ENCODE measurements at places on chromosomes 12 and 14.
A peak's percentile ranks its signal among the peaks of the same experiment; 100 is the strongest.

DNA sequence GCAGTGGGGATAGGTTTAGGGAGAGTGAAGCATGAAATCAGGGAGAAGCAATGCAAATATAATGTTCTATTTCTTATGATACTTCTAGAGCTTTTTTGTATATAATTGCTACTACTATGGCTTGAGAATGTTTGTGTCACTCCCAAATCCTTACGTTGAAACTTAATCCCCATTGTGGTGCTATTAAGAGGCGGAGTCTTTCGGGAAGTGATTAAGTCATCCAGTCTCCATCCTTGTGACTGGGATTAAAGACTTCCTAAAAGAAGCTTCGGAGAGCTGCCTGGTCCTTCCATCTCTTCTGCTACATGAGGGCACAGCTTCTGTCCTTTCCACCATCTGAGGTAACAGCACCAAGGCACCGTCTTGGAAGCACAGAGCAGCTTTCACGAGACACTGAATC lies 81.2 kb downstream of the COX16 start:
- DNase-seq = no peak

- DNase-seq = no peak
These were observed 56.6 kb downstream of the SCN8A start for GRCh38 chr12:51647647-51648046.

DNA sequence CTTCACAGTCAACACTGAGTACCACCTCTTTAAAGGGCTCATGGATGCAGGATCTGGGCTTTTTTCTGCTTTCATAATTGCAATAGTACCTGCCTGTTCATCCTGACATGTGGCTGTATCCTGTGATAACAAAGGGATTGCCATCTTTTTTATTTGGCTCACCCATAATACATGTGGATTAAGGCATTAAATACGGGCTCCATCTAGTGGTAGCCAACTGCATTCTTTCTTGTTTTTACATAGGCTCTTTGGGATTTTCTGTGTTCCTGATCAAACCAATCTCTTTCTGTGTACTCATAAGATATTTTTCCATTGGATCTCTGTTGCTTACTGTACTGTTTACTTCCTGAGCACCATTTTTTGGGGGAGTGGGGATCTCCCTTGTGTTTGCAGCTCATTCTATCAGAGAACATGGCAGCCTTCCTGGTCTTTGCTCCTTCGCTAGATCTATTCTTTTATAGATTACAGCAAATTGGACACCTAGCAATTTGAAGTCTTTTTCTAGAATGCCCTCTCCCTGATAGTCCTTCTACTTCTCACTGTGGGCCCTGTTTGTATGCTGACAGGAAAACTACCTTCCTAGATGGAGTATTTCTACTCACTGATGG lies 723.4 kb upstream of the MDGA2 start:
- DNase-seq = no peak

DNA sequence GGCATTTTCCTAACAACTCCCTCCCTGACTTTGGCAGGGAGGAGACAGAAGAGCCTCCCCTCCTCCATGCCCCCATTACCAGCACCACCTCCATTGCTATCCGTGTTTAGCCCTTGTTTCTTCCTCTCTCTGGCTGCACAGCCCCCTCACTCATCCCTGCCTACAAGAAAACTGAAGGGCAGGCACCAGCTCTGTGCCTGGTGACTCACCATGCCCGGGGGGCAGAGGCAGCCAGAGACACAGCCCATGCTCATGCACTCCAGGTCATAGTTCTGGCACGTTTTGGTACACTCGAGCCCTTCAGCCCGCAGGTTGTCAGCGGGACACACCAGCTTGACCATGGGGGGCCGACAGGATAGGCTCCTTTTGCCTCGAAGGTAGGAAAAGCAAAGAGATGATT lies 80.4 kb downstream of the VWF start:
- DNase-seq = no peak

GRCh38 chr12:8941691-8942478 lies 7.6 kb downstream of the M6PR start:
- no peak for DNase-seq

GRCh38 chr14:72714871-72715214 lies 179.1 kb downstream of the DPF3 start:
- no peak for DNase-seq

GRCh38 chr12:91722072-91722471 lies 423.6 kb downstream of the BTG1 start:
- DNase-seq = peak; percentile 23

DNA sequence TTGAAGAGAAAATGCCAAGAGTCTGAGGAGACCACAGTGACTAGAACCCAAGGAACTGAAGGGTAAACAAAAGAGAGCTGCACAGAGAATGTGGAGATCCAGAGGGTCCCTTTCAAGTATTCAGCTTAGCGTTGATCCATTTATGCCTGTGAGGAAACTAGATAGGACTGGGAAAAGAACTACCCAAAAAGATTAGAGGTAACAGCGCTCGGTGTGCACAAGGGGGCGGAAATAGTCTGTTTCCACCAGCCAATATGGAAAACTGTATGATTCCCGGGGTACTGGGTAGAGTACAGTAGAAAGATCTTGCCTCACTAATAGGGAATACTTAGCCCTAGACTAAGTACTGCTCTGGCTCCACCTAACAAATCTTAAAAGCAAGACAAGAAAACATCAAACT lies 135.5 kb downstream of the DPF3 start:
- no peak for DNase-seq

GRCh38 chr14:94446126-94446525 lies 6.5 kb downstream of the SERPINA11 start:
- no peak for DNase-seq

- DNase-seq = no peak
These were observed at the start of gene MYL2 for GRCh38 chr12:110920324-110920910. TSS of gene MYL2 (minus strand) at chr12:110920579. CDS start at chr12:110920529, 50 bp downstream.

DNA sequence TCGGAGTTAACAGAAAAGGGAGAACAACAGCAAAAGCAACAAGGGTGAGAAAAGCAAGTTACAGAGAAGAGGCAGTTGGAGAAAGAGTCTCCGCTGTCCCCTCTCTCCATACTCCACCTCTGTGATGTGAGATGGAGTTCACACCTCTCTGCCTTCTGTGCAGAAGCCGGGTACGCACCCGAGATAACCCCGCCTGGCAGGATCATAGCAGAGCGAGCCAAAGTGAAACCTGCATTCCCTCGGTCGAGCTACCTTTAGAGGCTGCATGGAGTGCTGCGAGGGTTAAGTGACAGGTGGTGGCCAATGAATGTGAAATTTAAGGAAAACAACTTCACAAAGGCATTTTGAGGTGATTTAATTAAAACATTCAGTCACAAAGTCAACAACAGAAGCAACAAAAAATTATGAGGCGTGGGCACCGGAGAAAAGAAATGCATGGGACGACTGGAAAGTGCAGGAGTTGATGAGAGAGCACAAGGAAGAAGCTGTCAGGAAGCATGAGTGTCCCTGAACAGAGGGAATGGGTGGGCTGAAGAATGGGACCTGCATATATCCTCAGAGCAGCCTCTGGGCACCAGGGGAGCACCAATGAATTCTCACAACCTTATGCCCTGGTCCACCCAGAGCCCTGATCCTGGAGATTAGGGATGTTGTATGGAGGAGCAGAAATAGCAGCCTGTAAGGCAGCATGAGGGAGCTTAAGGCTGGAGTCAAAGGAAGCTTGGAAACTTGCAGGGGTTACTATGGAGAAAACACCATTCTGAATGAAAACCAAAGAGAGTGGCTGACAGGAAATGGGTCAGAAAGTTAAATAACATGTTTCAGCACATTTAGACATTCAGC lies 208.3 kb downstream of the EMP1 start:
- no peak for DNase-seq

GRCh38 chr12:116818341-116818856 lies 62.8 kb downstream of the HRK start:
- DNase-seq = peak; percentile 34

DNA sequence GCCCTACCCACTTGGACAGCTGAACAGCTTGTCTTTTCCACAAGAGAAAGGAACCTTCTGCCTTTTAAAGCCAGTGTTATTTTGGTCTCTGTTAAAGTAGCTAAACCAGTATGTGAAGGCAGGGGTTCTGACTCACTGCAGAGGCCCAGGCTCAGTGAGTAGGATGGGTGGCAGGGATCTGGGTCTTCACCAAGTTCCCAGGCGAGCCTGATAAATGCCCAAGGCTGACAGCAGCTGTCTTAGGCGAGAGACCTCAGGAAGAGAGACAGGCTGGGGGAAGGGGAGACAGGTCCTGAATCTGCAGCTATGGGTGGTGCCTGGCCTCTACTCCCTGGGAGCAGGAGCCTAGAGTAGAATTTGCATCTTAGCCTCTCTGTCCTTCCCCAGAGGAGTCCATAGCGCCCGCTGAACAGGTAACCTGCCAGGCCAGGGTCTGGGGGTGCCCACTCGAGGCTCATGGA lies 18.1 kb upstream of the KIF26A start:
- no peak for DNase-seq

DNA sequence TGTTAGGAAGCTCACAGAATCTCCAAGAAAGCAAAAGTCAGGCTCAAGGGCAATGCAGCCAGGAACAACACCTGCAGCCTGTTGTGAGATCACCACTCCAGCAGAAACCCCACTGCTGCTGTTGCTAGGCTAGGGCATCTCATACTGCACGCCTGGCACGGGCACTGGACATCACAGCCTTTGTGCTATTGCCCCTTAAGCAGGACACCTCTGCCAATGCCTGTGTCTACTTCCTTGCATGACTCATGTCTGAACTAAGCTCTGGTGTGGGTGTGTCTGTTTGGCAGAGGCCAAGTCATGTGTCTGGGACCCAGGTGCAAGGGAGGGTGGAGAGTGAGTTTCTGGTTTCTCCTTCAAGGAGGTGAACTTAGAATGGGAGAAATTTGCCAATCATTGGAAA lies 10.0 kb upstream of the DDX47 start:
- DNase-seq = peak; percentile 71

GRCh38 chr12:77031745-77032144 lies 33.6 kb downstream of the E2F7 start:
- DNase-seq = no peak

DNA sequence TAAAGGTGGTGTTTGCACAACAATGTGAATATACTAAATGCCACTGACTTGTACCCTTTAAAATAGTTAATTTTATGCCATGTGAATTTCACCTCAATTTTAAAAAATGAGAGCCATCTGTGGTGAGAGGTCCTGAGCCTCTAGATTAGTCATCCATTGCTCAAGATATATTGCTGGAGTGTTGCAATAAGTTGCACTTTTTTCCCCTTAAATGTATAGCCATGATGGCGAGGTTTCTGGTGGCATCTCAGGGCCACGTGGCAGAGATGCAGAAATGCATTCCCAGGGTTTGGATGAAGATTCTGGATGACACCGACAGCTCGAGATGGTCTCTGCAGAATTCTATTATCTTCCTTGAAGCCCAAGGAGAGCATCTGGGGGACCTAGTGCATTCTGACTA lies 153.7 kb downstream of the AACS start:
- no peak for DNase-seq

DNA sequence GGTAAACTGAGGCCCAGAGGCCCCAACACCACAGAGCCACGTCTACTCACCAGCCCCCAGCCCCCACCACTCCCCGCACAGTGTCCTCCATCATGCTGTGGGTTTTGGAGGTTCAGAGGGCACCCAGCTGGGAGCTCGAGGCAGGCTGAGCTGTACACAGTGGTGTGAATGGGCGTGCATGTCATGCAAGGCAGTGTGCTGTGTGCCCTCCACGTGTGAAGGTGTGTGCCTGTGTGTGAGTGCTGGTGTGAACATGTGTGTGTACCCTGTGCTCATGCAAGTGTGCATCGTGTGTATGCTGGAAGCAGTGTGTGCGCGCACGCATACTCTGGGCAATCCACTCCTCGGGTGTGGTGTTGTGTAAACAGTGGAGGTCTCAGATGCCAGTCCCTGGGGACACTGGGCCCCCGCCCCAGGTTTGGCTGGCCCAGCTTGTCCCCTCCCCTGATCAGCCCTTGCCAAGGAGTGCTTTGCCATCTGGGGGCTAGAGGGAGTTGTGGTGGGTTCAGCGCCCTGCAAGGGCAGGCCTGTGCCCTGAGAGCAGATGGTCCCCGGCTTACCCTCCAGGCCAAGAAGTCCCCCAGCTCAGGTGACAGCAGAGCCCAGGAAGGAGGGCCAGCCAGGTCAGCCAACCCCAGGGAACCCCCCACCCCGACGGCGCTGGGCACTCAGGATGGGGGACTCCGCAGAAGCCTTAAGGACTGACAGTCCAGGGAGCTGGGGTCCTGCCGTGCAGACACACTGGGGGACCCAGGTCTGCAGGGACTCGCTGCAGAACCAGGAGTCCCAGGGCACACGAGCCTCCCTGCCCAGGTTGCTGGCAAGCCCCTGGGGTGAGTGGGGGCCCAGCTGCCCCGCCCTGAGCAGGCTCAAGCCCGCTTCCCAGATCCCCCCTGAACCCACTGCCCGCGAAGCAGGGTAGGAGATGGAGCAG lies 23.8 kb upstream of the GPR132 start:
- DNase-seq = no peak

DNA sequence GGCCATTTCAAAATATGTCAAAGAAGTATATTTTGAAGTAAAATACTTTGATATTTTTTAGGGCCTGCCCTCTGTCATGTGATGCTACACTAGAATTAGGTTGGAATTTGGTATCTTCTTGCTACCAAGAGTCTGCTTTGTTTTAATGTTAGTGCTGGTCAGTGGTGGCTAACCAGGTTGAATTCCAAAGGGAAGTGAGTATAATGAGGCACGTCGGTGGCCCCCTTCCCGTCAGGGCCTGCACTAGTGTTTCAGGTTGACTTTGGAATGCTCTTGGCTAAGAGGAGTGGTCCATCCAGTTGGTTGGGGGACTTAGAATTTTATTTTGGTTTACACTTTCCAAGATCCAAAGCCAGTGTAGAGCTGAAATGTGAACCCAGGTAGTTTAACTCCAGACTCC lies 185.4 kb downstream of the NOVA1 start:
- no peak for DNase-seq

GRCh38 chr12:107891967-107892366 lies 117.5 kb downstream of the ASCL4 start:
- no peak for DNase-seq

DNA sequence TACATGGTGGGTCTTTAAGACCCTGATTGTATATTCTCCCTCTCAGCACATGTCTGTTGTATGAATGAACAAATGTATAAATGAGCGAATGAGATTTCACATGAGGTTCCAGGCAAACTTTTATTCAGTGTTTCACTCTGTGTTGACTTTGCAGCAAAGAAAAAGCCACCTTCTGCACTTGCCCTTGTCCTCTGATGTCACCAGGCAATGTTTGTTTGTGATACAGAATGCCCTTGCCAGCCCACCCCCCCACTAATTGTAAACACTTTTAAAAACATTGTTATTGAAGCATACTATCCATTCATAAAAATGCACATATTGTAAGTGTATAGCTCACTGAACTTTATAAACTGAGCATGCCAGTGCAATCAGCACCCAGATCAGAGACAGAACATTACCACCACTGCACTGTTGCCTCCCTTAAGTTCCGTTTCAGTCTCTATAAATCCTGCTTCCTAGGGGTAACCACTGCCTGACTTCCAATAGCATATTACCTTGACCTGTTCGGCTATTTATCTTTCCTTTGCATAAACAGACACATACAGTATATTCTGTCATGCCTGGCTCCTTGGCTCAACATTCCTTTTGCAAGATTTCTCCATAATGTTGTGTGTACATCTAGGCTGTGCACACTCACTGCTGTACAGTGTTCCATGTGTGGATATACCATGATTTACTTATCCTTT lies 11.3 kb upstream of the LTA4H start:
- no peak for DNase-seq

Measured in activated CD8-positive, alpha-beta T cell treated with anti-CD3 and anti-CD28 coated beads, Interleukin-2, amount 10 ng/mL, durations not matched to agents 7 days and 5 days (primary cell).